GM20000 (cell line): ENCODE measurements at places on chromosomes 3 and 15.

DNA sequence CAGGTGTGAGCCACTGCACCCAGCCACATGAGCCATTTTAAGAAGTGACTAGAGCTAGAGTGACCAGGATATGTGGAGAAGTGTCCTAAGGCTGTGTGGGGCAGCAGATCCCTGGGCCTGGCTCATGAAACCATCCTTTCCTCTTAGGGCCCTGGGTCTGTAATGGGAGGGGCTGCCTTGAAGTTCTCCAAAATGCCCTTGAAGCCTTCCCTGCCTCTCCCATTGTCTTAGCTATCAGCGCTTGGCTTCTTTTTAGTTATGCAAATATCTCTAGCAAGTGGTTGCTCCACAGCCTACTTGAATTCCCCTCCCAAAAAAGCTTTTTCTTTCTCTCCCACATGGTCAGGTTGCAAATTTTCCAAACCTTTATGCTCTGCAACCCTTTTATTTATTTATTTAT is 112.4 kb upstream of the SPATA16 start:
- no peak for DNase-seq

DNA sequence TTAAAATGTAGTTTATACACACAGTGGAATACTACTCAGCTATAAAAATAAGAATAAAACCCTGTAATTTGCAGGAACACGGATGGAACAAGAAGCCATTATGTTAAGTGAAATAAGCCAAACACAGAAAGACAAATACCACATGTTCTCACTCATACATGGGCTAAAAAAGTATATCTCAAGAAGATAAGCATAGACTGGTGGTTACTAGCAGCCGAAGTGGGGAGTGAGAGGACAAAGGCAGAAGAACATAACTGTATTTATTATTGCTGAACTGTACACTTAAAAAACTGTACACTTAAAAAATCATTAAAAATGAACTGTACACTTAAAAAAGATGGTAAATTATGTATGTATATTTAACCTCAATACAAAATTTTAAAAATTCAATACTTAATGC is 11.0 kb downstream of the UBE3A start:
- DNase-seq, result no peak

- no peak for DNase-seq
Observed at GRCh38 chr3:71414189-71414927, 169.2 kb downstream of the FOXP1 start.

GRCh38 chr3:49727154-49727923 is 3.6 kb upstream of the GMPPB start:
- no peak for DNase-seq
